ENCODE measurements at places on chromosomes 1 and 21.
A peak's percentile ranks its signal among the peaks of the same experiment; 100 is the strongest.

GRCh38 chr1:181911715-181912114 lies 149.8 kb downstream of the ZNF648 start:
- no peak for DNase-seq

DNA sequence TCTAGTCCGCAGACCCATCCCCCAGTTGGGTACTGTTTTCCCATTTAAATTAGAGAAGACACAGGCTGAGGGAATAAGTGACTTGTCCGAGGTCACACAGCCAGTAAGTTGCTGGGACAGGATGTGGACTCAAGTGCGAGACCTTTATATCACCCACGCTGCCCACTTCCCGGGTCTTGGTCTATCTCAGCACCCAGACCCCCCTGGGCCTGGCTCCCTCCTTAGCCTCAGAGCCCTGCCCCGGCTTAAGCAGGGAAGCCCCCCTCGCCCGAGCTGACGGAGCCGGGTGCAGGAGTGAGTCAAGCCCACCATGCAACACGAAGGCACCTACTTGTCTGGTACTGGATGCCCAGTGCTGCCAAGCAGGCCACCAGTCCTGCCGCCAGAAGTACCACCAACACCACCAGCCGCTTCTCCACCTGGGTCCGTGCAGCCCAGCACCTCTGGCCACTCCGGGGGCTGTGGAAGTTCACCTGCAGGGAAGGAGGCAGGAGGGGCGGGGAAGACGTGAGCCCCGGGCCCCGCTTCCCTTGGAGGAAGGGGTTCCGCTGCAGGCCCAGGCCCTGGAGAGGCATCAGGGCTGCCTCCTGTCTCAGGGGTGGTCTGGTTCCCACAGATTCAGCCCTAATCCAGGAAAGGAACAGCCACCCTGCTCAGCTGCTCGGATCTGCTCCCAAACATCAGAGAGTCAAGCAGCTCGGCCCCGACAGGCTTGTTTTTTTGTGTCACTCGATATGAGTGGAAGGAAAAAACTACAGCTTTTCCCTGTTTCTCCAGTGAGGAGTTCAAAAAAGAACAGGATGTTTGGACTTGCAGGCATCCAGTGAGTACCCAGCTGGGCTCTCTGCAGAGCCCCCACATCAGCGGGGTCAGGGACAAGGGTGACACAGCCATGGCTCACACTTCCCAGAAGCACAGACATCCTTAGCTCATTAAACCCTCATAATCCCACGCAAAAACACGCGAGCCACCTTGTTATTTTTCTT lies 11.1 kb downstream of the ECE1 start:
- DNase-seq = no peak

DNA sequence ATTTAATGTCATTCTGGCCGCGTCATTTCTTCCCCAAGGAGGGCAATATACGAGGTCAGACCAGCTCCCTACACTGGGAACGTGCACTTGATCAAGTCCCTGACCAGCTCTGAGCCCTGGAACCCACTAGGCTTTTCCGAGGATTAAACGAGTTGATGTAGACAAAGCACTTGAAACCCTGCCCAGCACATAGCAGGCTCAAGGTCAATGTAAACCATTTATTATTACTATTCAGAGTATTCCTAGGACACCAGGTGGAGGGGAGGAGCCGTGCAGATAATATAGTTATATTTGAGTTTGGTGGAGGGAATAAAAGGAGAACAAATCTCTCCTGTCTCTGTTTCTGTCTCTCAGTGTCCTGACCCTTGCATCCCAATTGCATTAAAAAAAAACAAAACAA lies 174.1 kb upstream of the IGSF21 start:
- no peak for DNase-seq

DNA sequence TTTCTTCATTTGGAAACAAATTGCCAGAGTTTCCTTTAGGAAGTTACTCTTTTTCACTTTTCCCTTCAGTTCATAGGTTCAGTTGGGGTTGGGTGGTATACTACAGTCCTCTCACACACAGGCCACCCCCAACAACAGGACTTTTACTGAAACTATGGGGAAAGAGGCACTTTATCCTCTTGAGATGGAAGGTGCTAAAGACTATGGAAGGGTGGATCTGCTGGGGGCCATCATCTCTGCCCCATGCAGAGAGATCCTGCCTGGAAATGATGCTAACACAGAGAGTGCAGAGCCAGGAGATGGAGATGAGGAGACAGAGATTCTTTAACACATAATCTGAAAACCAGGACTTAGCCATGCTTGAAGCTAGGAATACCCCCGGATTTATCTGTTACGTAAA lies 24.3 kb downstream of the ILDR2 start:
- DNase-seq = no peak

GRCh38 chr1:93616221-93616995 lies 65.2 kb downstream of the BCAR3 start:
- no peak for DNase-seq

GRCh38 chr1:205991237-205991636 lies 12.0 kb downstream of the RAB7B start:
- DNase-seq = no peak

DNA sequence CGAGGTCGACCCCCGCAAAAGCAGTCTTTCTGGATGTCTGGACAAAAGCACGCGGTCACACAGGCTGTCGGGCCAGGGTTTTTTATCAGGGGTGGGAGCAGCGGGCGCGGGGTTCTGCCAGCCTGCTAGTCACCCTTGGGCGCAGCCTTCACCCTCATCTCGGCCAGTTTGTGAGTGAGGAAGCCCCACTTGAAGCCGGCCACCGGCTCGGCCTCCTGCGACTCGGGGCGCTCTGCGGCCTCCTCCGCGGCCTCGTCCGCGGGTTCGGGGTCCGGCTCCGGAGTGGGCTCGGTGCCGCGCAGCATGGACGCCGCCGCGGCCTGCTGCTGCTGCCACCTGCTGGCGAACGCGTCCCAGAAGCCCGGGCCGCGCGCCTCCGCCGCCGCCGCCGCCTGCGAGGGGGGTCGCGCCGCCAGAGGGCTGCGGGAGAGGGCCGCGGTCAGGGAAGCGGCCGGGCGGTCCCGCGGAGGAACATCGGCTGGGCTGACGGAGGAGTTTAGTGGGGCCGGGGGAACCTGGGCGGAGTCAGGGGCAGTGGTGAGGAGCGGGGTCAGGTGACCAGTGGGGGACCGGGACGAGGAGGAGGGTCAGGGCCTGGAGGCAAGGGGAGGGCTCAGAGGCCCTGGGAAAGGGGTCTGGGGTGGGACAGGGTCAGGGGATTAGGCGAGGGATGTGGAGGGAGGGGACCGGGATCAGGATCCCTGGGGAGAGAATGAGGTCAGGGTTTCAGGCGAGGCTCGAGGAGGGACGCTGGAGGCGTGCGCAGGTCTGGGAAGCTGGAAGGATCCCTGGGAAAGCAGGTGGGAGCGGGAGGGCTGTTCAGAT lies 4.5 kb downstream of the C1orf232 start:
- DNase-seq = no peak

GRCh38 chr1:172404121-172404520 lies 16.4 kb upstream of the C1orf105 start:
- DNase-seq = no peak

GRCh38 chr1:99180915-99181314 lies 83.4 kb upstream of the PLPPR4 start:
- no peak for DNase-seq

GRCh38 chr1:60974524-60975372 lies 107.6 kb upstream of the NFIA start:
- no peak for DNase-seq

DNA sequence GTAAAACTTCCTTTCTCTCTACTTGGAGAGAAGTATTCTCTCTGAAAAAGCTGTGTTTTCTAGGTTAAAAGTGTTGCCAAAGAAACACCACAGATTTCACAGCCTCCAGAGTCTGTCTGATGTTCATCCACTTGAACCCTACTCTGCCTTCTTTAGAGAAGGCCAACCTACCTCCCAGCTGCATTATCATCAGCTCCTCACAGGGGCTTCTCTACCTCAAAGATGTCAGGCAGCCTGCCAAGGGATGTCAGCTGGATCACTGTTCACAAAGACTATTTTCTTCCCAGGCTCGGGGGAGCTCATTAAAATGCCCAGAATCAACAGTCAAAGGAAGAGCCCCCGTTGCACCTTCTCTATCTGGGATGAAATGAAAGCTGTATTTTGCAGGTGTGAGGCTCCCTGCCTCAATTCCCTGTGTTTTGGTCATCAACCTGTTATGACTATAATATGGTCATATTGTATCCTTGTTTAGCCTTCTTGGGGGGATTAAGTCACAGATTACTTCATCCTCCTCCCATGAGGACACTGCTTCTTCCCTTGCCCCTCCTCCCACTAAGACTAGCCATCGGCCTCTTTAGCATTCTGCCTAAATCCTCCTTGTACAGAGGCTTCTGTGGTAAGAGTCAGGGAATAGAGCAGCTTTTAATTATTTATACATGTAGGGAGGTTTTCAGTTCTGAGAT lies 25.7 kb downstream of the ANGPTL7 start:
- DNase-seq = no peak

DNA sequence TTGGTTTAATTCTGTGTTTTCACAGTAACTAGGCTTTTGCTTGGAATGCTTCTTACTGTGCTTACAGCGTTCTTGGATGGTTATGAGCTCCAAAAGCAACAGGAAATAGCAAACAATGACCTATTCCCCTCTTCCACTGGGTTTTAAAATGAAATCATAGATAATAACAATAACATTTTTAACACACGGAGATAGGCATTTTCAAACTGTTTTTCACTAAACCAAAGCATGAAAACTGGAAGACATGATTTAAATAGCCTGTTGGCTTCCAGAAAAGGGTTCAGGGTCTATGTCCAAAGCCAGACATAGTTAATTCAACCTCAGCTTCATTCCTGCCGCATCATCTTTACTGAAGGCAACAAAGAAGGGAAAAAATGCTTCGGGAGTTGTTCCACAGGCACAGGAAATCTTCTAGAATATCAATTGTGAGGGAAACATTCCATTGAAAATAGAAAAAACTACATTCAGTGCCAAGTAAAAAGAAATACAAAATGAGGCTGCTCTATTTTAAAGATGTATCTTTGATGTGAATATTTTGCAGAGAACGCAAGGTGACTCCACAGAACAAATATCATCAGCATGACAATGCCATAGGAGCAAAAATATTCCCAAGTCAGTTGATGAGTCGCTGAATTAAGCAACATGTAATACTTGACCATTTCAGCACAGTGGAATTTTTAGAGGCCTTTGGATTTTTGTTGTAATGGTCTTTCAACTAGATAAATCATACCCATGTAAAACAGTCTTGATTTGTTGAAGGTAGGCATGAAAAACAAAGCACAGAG lies 80.7 kb downstream of the NID1 start:
- DNase-seq = no peak

DNA sequence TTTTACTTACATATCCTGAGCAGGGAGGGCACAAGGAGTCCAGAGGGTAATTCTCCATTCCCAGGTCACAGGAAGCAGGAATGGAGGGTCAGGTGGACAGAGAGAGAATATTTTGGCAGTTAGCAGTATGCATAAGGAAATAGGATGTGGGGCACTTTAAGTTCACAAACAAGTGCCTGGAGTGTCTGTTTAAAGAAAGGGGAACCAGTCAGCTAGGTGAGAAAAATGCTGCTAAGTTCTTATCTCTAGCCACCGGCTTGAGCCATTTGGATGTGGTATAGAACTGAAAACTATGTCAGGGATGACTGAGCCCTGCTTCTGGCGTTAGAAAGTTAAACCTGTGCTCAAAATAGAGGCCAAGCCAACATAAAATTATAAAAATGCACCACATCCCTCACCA lies 739.7 kb upstream of the NCAM2 start:
- DNase-seq = no peak

DNA sequence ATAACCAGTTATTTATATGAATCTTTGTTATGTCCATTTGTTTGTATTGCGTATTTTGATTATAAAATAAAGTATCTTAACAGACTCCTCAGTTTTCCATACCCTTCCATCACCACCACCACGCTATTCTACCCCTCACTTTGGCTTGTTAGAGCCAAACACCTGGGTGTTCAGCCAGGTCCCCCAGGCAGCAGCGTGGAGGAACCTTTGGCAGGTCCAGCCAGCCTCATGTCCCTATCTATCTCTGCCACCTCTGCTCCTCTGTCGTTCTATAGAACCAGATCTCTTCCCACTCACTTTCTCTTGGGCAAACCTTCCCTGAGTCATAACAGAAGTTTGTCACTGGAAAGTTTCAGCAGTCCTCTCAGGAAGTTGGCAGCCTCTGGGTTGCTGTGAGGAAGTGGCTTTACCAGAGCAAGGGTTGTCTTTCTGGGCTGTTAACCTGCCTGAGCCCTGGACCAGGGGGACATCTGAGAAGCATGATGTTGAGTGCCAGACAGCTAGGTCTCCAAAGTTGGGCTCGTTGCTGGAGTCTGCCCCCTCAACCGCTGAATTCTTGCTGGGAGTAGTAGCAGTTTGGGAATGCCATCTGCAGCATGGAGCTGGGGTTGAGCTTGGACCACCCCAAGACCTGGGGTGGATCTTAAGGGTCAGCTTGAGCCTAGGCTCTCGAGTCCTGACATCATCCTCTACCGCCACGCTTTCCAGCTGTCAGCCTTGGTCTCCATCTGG lies 996 bp upstream of the SH3BGRL3 start:
- DNase-seq = no peak

DNA sequence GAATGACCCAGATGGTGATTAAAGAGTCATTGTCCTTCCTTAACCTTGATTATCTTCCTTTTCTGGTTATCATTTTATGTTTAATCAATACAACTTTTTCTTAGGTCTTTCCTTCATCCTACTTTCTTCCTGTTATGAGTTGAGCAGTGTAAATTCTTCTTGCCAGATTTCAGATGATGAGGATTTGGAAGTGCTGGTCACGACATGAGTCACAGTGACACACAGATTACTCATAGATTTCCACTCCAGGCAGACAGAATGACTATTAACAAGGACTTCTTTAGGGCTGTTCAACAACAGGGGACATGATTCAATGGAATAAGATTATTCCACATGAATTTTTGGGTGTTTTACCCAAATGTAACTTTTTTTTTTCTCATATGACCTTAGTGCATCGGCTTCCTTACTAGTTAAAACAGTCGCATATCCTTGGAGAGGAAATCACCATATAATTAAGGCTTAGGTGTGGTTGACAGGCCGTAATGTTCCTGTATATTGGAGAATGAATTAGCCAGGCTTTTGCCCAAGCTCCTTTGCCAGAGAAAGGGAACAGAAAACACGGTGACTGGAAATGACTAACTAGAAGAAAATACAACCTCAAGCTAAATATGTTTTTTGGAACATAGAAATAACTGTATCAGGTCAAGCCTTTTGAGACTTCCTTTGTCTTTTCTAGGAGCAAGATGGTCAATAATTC lies 44.2 kb downstream of the PRRX1 start:
- no peak for DNase-seq

- DNase-seq = no peak
Observed at GRCh38 chr1:44275991-44276405, 62.7 kb downstream of the DMAP1 start.

DNA sequence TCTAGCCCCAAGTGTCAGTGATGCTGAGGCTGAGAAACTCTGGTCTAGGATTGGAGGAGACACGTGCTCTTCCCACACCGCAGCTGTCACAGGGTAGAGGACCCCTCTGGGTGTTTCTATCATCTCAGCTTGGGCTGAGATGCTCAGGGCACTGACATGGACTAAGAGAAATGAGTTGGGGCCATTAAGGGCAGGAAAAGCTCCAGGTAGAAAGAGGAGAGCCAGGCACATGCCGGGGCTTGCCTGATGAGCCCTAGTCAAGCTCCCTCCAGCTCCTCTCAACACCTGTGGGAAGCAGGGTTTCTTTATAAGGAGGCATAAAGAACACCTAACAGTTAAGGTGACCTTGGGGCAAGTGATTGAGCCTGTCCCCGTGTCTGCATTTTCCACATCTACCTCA lies 17.3 kb downstream of the ABCA4 start:
- DNase-seq = no peak

GRCh38 chr1:22080191-22080590 lies 27.7 kb downstream of the CDC42 start:
- no peak for DNase-seq

GRCh38 chr1:246609632-246610031 lies 43.4 kb downstream of the CNST start:
- DNase-seq = no peak

- DNase-seq = peak; percentile 22
Observed at GRCh38 chr1:153880962-153881361, 41.8 kb downstream of the GATAD2B start.
